H9 (cell line): ENCODE measurements at places on chromosomes 4 and X. TPM values are rescaled to one million over a fixed set of nuclear protein-coding genes. Genes with fewer than 3 reads are reported as not detected.
A peak's percentile ranks its signal among the peaks of the same experiment; 100 is the strongest.

- peaks cover 11% of the 10 kb centered on the region; the same call in 1 of the 2 replicates for H3K4me1 ChIP-seq
- no peaks in the 10 kb centered on the region for H3K36me3 ChIP-seq
- peak overlapping the region; percentile 85 for H3K27ac ChIP-seq
These were observed 814 bp upstream of the RBM47 start for GRCh38 chr4:40630335-40631021.

- H3K36me3 ChIP-seq = no peaks in the 10 kb centered on the region; the same call in 2 of the 3 replicates
- no peak overlapping the region for H3K27ac ChIP-seq
- H3K4me3 ChIP-seq = no peak overlapping the region
- DNase-seq = no peak
- no peaks in the 10 kb centered on the region; the same call in 1 of the 2 replicates for H3K4me1 ChIP-seq
These were observed 129.1 kb downstream of the COL4A6 start for GRCh38 chrX:108309144-108309543.

DNA sequence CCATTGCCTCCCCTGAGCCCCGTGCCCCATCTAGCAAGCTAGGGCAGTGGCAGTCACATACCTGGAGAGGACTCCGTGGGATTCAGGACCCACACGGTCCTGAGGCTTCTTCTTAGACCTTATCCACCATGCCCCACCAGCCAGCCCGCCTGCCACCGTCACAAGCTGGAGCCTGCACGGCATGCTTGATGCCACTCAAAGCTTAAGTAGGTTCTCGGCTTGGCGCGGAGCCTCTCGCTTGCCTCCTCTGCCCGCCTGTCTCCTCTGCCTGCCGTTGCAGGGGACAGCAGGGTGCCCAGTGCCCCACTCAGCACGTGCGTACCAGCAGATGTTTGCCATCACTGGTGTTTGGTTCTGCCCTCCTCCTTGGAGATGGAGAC is 14.1 kb downstream of the PSAPL1 start:
- no peaks in the 10 kb centered on the region for H3K4me1 ChIP-seq
- H3K27ac ChIP-seq = no peak overlapping the region
- no peak overlapping the region for H3K4me3 ChIP-seq

DNA sequence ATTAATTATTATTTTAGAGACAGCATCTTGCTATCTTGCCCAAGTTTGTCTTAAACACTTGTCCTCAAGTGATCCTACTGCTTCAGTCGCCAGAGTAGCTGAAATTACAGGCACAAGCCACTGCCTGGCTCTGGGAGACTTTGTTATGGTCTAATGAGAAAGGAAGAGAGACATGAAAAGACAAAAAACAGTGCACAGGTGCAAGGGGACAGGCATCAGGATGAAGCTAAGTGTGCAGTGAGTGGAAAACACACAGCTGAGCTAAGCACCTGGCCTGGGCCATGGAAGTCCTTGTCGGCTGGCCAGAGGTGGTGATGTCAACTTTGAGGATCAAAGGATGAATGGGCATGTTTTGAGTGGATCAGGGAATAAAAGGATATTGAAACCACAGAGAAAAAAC is 102.7 kb downstream of the HS3ST1 start:
- H3K27ac ChIP-seq = no peak overlapping the region
- no peak for DNase-seq
- no peaks in the 10 kb centered on the region; the same call in 1 of the 2 replicates for H3K4me1 ChIP-seq
- peaks cover 33% of the 10 kb centered on the region for H3K36me3 ChIP-seq

GRCh38 chr4:181030961-181031360 is 1212.2 kb upstream of the TENM3 start:
- no peaks in the 10 kb centered on the region for H3K36me3 ChIP-seq
- DNase-seq = no peak
- H3K27ac ChIP-seq = no peak overlapping the region
- no peaks in the 10 kb centered on the region for H3K27me3 ChIP-seq
- peaks cover 2% of the 10 kb centered on the region; the same call in 1 of the 2 replicates for H3K4me1 ChIP-seq

DNA sequence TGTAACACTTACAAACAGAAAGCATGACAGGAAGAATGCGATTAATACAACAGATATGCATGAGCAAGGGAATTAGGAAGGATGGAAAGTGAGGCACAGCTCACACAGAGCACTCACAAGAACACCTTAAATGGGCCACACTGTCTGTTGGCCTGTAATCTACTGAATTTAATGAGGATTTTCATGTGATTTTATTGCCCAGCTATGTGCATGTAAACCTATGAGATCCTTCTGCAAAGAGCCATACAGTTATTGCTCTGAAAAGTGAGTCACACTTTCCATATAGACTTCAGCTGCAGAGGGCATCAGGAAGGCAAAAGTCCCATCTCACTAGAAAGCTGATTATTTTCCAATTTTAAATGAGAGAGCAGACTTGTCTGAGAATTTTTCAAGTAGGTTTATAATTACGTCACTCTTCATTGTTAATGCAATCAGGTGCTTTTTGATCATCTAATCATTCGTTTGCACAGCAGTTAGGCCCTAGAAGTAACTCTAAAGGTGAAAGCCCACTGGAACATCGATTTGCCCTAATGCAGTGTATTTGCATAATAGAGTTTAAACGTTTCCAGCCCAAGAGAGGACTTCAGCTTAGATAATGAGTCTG is 832.7 kb upstream of the INTU start:
- no peaks in the 10 kb centered on the region for H3K36me3 ChIP-seq
- no peaks in the 10 kb centered on the region for H3K27me3 ChIP-seq
- no peak overlapping the region for H3K27ac ChIP-seq
- no peak for DNase-seq
- H3K4me1 ChIP-seq = no peaks in the 10 kb centered on the region

- H3K4me3 ChIP-seq = no peak overlapping the region
- no peak overlapping the region for H3K27ac ChIP-seq
- H3K4me1 ChIP-seq = no peaks in the 10 kb centered on the region
- DNase-seq = no peak
- peaks cover 9% of the 10 kb centered on the region; the same call in 1 of the 2 replicates for H3K36me3 ChIP-seq
These were observed 71.9 kb downstream of the STARD8 start for GRCh38 chrX:68719181-68719903.

Gene ARL9
- 0.48 TPM in 1 of 2 replicates, not detected in the other for total RNA-seq

DNA sequence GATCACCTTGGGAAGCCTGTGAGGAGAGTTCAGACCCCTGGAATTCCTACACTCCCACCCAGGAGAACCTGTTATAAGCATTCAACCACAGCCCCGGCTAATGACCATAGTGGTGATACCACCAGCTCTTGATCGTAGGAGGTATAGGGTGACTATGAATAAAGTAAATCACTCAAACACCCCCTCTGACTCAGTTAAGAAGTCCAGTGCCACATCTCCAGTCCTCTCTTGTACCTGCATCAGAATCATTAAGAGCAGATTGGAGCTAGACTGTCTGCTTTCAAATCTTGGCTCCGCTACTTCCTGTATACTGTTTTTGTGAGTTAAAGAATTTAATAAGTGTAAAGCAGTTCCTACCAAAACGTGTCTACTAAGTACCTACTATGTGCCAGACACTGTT is 565.1 kb upstream of the DIPK2B start:
- no peak for DNase-seq
- no peaks in the 10 kb centered on the region for H3K27me3 ChIP-seq
- H3K36me3 ChIP-seq = peaks cover 23% of the 10 kb centered on the region
- H3K4me3 ChIP-seq = no peak overlapping the region
- H3K27ac ChIP-seq = no peak overlapping the region
- peaks cover 3% of the 10 kb centered on the region; the same call in 1 of the 2 replicates for H3K4me1 ChIP-seq

- H3K4me1 ChIP-seq = no peaks in the 10 kb centered on the region
- no peaks in the 10 kb centered on the region for H3K36me3 ChIP-seq
- H3K27ac ChIP-seq = no peak overlapping the region
- DNase-seq = no peak
- no peaks in the 10 kb centered on the region for H3K27me3 ChIP-seq
These were observed 113.4 kb upstream of the FAM241A start for GRCh38 chr4:112031712-112032328.

DNA sequence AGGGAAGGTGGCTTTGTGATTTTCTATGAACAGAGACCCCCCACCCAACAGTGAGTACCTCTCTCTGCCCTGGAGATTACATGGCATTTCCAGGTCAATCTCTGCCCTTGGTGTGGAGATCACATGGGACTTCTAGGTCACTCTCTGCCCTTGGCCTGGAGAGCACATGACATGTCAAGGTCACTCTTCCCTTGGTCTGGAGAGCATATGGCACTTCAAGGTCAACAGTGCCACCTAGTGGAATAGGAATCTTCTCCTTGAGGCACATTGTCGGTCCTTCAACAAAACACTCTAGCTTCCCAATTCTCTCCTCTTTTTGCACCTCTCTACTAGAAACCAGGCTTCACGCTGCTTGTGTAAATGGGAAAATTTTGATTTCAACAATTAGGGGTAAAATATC is 66.2 kb upstream of the TACR3 start:
- peak; percentile 67 for DNase-seq
- H3K36me3 ChIP-seq = no peaks in the 10 kb centered on the region
- no peak overlapping the region for H3K4me3 ChIP-seq
- no peaks in the 10 kb centered on the region for H3K27me3 ChIP-seq

Gene DOK7
- 0.26 TPM in 1 of 2 replicates, not detected in the other for total RNA-seq

Gene TEX13B
- 0.18 and 0.42 TPM in 2 replicates for total RNA-seq

DNA sequence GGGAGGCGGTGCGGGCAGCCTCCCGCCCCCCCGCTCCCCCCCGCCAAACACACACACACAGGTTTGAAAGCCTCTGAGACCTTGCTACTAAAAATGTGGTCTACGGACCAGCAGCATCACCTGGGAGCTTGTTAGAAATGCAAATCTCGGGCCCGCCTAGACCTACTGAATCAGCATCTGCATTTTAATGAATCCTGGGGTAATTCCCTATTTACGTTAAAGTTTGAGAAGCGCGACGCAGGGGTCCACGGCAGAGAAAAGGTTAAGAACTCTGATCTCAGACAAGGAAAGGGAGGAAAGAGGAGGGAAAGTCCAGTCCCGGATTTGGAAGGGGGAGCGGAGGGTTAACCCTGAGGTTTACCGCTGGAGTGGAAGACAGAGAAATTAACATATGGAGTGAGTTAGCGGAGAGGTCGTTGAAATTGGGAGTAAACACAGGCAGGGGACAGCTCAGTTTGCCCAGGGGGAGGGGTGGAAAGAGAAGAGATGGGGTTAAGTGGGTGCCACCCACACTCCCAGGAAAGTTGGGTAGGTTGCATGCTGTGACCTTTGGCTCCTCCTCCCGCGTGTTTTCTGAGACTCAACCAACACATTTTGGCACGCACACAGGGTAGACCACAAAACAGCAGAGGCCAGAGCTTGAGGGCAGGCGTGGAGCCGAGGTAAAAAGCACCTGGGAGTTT is 483.6 kb downstream of the BCOR start:
- H3K27ac ChIP-seq = no peak overlapping the region
- H3K27me3 ChIP-seq = no peaks in the 10 kb centered on the region; the same call in 1 of the 2 replicates
- peak; percentile 72 for DNase-seq
- peaks cover 7% of the 10 kb centered on the region; the same call in 1 of the 2 replicates for H3K4me1 ChIP-seq

Gene ZNF157
- total RNA-seq = 0.81 TPM in 2 replicates

DNA sequence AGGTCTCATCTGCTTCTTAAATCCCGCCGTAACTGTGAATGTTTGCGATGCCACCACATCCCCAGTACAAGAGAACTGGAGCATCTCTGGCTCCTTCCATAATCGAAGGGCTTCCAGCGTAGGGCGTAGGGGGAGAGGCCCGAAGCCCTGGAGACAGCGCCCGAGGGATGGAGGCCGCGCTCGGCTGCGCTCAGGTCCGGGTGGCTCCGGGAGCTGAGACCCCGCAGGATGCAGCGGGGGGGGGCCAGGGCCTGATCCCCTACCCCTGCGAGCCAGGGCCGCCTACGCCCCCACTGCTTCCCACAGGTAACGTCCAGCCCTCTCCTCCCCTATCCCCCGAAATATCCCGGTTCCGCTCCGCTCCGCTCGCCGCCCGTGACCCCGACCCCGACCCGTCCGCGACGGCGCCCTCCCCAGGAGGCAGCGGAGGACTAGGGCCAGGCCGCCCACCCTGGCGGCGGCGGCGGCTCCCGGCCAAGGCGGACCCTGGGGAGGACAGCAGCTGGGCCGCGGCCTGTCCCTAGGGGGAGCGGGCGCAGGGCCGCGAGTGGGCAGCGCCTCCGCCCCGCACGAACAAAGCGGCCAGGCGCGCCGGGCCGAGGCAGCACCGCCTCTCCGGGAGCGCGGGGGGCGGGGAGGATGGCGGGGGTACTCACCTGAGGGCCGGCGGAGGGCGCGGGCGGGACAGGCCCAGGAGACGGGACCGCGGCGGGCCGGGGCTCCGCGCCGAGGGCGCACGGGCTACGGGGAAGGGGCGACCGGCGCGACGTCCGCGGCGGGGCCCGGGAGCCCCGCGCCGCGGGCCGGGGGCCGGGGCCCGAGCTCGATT is 723 bp downstream of the WDFY3 start:
- H3K4me3 ChIP-seq = peak overlapping the region; percentile 98
- H3K27me3 ChIP-seq = no peaks in the 10 kb centered on the region
- H3K27ac ChIP-seq = no peak overlapping the region
- peak; percentile 55 for DNase-seq
- no peaks in the 10 kb centered on the region for H3K4me1 ChIP-seq

GRCh38 chr4:67558493-67558892 is at the start of gene STAP1:
Gene STAP1, plus strand, starts transcription at chr4:67558727. Its CDS starts 83 bp downstream, at chr4:67558810.
- no peaks in the 10 kb centered on the region for H3K36me3 ChIP-seq
- no peak within 1 kb of the TSS for H3K4me3 ChIP-seq
- no peaks in the 10 kb centered on the region for H3K4me1 ChIP-seq
- DNase-seq = no peak
- no peaks in the 10 kb centered on the region for H3K27me3 ChIP-seq

Gene DUSP21
- total RNA-seq = not detected in 2 replicates

Gene RP2
- total RNA-seq = 4.6 and 5.1 TPM in 2 replicates

DNA sequence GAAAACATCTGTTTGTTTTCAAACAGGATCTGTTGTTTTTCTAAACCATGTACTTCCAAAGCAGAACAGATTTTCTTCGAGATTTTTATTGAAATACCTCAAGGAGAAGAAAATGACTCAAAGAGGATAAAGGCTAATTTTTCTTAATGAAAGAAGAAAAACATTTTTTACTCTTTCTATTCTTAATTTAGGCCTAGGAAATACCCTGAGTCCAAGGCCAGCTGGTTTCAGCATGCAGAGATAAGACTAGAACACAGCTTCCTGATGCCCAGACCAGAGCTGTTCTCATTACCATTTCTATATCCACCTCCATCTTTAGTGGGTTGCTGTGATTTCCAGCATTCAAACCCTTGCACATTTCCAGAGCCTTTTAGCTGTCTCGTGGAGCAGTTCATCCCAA is 18.3 kb downstream of the GAB1 start:
- H3K36me3 ChIP-seq = no peaks in the 10 kb centered on the region
- no peak for DNase-seq
- H3K27me3 ChIP-seq = no peaks in the 10 kb centered on the region
- peaks cover 13% of the 10 kb centered on the region; the same call in 1 of the 2 replicates for H3K4me1 ChIP-seq
